SK-N-SH (cell line): ENCODE measurements at places on chromosomes 4 and X.

GRCh38 chrX:10111364-10112148 lies 45.2 kb upstream of the CLCN4 start:
- no peak overlapping the region for H3K27ac ChIP-seq
- H3K4me3 ChIP-seq = no peak overlapping the region
- no peaks in the 10 kb centered on the region for H3K4me1 ChIP-seq
- H3K27me3 ChIP-seq = no peaks in the 10 kb centered on the region; the same call in 1 of the 2 replicates
- no peaks in the 10 kb centered on the region for H3K36me3 ChIP-seq

GRCh38 chr4:140243278-140243753 lies 89.3 kb upstream of the MAML3 start:
- H3K4me3 ChIP-seq = no peak overlapping the region
- H3K27me3 ChIP-seq = no peaks in the 10 kb centered on the region
- H3K36me3 ChIP-seq = no peaks in the 10 kb centered on the region
- H3K4me1 ChIP-seq = peaks cover 53% of the 10 kb centered on the region

DNA sequence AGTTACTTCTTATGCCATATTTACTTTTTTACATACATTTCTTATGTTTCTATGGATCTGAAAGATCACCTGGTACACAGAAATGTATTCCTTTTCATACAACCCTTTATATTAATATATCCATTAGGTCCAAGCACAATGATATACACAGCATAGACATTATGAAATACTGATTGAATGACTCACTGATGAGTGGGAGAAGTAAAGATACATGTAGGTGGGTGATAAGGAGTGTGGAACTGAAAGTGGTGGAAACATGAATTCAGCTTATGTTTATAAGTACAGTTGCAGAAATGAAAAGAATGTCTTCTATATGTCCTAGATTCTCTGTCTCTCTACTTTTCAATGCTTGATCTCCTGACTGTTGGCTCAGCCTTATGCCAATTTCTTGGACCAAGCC lies 87.9 kb downstream of the YIPF7 start:
- H3K36me3 ChIP-seq = no peaks in the 10 kb centered on the region
- H3K27ac ChIP-seq = no peak overlapping the region
- H3K27me3 ChIP-seq = no peaks in the 10 kb centered on the region
- no peak overlapping the region for H3K4me3 ChIP-seq
- H3K4me1 ChIP-seq = no peaks in the 10 kb centered on the region

DNA sequence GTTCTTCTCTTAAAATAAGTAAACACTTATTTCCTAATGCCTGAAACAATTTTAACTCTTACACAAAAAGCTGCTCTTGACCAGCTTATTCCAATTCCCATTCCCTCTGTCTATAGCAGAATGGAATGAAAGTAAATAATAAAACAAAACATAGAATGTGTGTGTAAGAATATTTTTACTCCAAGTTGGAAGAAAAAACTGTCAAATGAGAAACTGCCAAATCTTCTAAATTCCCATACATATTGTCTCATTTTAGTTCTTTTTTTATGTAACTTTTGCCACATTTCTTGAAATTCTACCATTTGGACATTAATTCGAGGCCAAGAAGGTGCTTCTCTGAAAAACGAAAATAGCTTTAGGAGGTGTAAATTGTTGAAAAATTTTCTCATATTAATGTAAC lies 477.1 kb downstream of the FAT4 start:
- DNase-seq = no peak
- peaks cover 3% of the 10 kb centered on the region; the same call in 1 of the 2 replicates for H3K4me1 ChIP-seq
- H3K27ac ChIP-seq = no peak overlapping the region
- no peaks in the 10 kb centered on the region for H3K36me3 ChIP-seq
- H3K4me3 ChIP-seq = no peak overlapping the region
- no peaks in the 10 kb centered on the region for H3K27me3 ChIP-seq

- H3K36me3 ChIP-seq = no peaks in the 10 kb centered on the region
- peak; percentile 91 for DNase-seq
- peak overlapping the region; percentile 87 for H3K27ac ChIP-seq
- H3K4me3 ChIP-seq = peak overlapping the region; percentile 80
- H3K4me1 ChIP-seq = peaks cover 11% of the 10 kb centered on the region
- H3K27me3 ChIP-seq = no peaks in the 10 kb centered on the region
Measured at GRCh38 chr4:70705183-70706043, 16.4 kb upstream of the RUFY3 start.

- H3K27ac ChIP-seq = no peak overlapping the region
- H3K27me3 ChIP-seq = no peaks in the 10 kb centered on the region
- DNase-seq = no peak
- H3K36me3 ChIP-seq = no peaks in the 10 kb centered on the region
Measured at GRCh38 chr4:115927382-115927781, 814.0 kb upstream of the NDST4 start.

DNA sequence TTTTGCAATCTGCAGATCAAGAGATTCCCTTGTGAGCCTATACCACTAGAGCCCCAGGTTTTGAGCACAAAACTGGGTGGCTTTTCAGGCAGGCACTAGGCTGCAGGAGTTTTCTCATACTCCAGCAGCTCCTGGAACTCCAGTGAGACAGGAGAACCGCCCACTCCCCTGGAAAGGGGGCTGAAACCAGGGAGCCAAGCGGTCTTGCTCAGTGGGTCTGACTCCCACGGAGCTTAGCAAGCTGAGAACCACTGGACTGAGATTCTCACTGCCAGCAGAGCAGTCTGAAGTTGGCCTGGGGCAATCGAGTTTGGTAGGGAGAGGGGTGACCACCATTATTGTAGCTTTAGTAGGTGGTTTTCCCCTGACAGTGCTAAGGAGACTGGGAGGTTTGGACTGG lies 313.8 kb upstream of the TEX13C start:
- H3K27me3 ChIP-seq = no peaks in the 10 kb centered on the region
- DNase-seq = no peak
- no peak overlapping the region for H3K4me3 ChIP-seq
- H3K36me3 ChIP-seq = no peaks in the 10 kb centered on the region
- no peak overlapping the region for H3K27ac ChIP-seq
- H3K4me1 ChIP-seq = no peaks in the 10 kb centered on the region

- H3K27ac ChIP-seq = no peak overlapping the region
- H3K4me1 ChIP-seq = no peaks in the 10 kb centered on the region
- DNase-seq = no peak
- no peaks in the 10 kb centered on the region for H3K36me3 ChIP-seq
Measured at GRCh38 chr4:187309456-187309855, 585.8 kb upstream of the FAT1 start.

DNA sequence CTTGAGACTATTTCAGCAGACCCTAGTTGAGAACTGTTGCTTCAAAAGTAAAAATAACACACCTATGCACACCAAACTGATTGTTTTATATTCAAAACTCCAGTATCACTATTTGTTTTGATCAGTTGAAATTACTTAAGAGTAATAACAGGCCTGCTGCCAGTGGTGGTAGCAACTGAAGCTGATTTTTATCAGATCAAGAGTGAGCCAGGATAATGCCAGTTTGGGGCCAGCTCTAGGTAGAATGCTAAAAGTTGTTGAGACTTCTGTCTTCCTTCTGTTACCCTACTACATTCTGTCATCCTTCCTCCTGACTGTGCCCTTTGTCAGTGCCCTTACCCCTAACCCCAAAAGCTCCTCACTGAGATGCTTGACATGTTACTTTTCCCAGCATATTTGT lies 228.7 kb upstream of the SPRY1 start:
- no peaks in the 10 kb centered on the region for H3K27me3 ChIP-seq
- peak overlapping the region; percentile 60; the same call in 1 of the 2 replicates for H3K27ac ChIP-seq
- no peak overlapping the region for H3K4me3 ChIP-seq

GRCh38 chr4:170058826-170059225 lies 30.9 kb downstream of the AADAT start:
- H3K27me3 ChIP-seq = no peaks in the 10 kb centered on the region
- H3K4me3 ChIP-seq = no peak overlapping the region
- no peaks in the 10 kb centered on the region for H3K4me1 ChIP-seq
- peaks cover 54% of the 10 kb centered on the region for H3K36me3 ChIP-seq
- H3K27ac ChIP-seq = no peak overlapping the region
- no peak for DNase-seq

- H3K27ac ChIP-seq = no peak overlapping the region
- DNase-seq = peak; percentile 41
- H3K4me1 ChIP-seq = no peaks in the 10 kb centered on the region
- no peaks in the 10 kb centered on the region for H3K36me3 ChIP-seq
- peaks cover 20% of the 10 kb centered on the region; the same call in 1 of the 2 replicates for H3K27me3 ChIP-seq
Measured at GRCh38 chrX:40496728-40497127, 84.0 kb upstream of the ATP6AP2 start.

DNA sequence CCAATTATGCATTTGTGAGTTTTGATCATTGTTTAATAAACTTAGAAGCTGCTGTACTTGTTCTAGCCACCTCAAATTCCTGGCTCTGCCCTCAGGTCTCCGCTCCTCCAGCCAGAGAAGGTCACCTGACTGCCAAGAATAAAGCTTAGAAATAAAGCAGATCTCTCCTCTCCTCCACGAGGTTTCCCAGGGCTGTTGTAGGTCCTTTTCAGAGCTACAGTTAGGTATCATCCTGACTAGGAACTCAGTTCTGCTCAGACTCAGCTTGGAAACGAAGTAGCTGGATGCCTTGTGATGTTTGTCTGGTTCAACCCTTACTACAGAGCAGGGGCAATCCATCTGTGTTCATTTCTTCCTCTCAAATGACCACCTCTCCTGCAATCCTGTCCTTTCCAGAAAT lies 79.1 kb upstream of the RAPGEF2 start:
- H3K27ac ChIP-seq = no peak overlapping the region
- no peak for DNase-seq
- peaks cover 22% of the 10 kb centered on the region; the same call in 1 of the 2 replicates for H3K4me1 ChIP-seq
- no peaks in the 10 kb centered on the region for H3K27me3 ChIP-seq
- H3K4me3 ChIP-seq = no peak overlapping the region
- no peaks in the 10 kb centered on the region for H3K36me3 ChIP-seq

GRCh38 chr4:87007528-87008446 lies 73.0 kb downstream of the AFF1 start:
- H3K36me3 ChIP-seq = no peaks in the 10 kb centered on the region
- H3K27ac ChIP-seq = peak overlapping the region; percentile 99
- peak overlapping the region; percentile 90 for H3K4me3 ChIP-seq
- H3K27me3 ChIP-seq = no peaks in the 10 kb centered on the region
- peaks cover 11% of the 10 kb centered on the region for H3K4me1 ChIP-seq
- peak; percentile 61 for DNase-seq

GRCh38 chr4:37865450-37865849 lies 25.4 kb upstream of the TBC1D1 start:
- DNase-seq = no peak
- H3K27ac ChIP-seq = no peak overlapping the region
- H3K36me3 ChIP-seq = peaks cover 12% of the 10 kb centered on the region
- H3K4me1 ChIP-seq = no peaks in the 10 kb centered on the region
- H3K27me3 ChIP-seq = no peaks in the 10 kb centered on the region

DNA sequence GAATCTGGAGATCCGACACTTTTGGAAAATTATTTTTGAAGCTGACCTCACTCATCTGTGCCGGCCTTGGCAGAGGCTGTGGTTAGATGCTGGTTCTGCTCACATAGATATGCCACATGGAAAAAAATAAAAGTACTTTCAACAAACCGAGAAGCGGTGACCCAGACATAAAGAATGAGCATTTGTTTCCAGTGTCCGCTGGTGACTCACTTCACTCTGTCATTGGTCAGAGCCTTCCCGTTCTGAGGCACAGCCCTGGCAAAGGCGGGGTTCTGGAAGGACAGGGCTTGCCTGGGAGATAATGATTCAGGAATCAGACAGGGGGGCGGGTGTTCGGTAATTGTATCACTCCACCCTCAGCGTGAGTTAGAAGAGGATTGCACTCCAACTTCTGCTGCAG lies 172.4 kb upstream of the MXRA5 start:
- no peak overlapping the region for H3K4me3 ChIP-seq
- no peak for DNase-seq
- no peaks in the 10 kb centered on the region for H3K36me3 ChIP-seq
- H3K27ac ChIP-seq = no peak overlapping the region
- H3K4me1 ChIP-seq = no peaks in the 10 kb centered on the region

GRCh38 chr4:6502747-6503465 lies 30.5 kb upstream of the PPP2R2C start:
- H3K27me3 ChIP-seq = no peaks in the 10 kb centered on the region
- no peak overlapping the region for H3K4me3 ChIP-seq
- H3K36me3 ChIP-seq = no peaks in the 10 kb centered on the region
- H3K4me1 ChIP-seq = no peaks in the 10 kb centered on the region; the same call in 1 of the 2 replicates
- DNase-seq = no peak

- no peak for DNase-seq
- no peaks in the 10 kb centered on the region for H3K36me3 ChIP-seq
- H3K4me1 ChIP-seq = no peaks in the 10 kb centered on the region
- H3K27me3 ChIP-seq = no peaks in the 10 kb centered on the region
Measured at GRCh38 chr4:158991534-158992155, 111.2 kb upstream of the RAPGEF2 start.

DNA sequence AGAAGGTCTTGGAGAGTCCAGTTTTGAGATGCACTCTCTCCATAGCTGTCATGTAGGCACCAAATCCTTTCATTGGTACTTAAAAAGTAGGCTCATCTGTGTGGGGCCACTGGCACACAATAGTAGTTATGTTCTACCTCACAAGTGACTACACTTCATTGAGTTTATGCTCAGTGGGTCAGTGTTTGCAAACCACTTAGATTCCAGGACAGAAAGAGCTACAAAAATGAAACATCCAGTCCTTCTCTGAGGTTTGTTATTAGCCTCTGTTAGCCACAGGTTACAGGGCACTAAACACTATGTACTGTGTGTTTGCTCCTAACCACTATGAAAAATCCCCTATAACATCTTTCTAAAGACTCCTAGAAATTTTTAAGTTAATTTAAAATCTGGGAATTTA lies 13.8 kb downstream of the RAB28 start:
- H3K27me3 ChIP-seq = no peaks in the 10 kb centered on the region
- no peak overlapping the region for H3K4me3 ChIP-seq
- no peak overlapping the region for H3K27ac ChIP-seq
- no peak for DNase-seq
- peaks cover 9% of the 10 kb centered on the region; the same call in 1 of the 2 replicates for H3K36me3 ChIP-seq
- H3K4me1 ChIP-seq = no peaks in the 10 kb centered on the region

- peaks cover 5% of the 10 kb centered on the region for H3K36me3 ChIP-seq
- no peak overlapping the region for H3K4me3 ChIP-seq
- peaks cover 23% of the 10 kb centered on the region for H3K4me1 ChIP-seq
- DNase-seq = no peak
- H3K27ac ChIP-seq = peak overlapping the region; percentile 92
- H3K27me3 ChIP-seq = no peaks in the 10 kb centered on the region
Measured at GRCh38 chr4:118338981-118339765, 13.6 kb downstream of the PRSS12 start.

DNA sequence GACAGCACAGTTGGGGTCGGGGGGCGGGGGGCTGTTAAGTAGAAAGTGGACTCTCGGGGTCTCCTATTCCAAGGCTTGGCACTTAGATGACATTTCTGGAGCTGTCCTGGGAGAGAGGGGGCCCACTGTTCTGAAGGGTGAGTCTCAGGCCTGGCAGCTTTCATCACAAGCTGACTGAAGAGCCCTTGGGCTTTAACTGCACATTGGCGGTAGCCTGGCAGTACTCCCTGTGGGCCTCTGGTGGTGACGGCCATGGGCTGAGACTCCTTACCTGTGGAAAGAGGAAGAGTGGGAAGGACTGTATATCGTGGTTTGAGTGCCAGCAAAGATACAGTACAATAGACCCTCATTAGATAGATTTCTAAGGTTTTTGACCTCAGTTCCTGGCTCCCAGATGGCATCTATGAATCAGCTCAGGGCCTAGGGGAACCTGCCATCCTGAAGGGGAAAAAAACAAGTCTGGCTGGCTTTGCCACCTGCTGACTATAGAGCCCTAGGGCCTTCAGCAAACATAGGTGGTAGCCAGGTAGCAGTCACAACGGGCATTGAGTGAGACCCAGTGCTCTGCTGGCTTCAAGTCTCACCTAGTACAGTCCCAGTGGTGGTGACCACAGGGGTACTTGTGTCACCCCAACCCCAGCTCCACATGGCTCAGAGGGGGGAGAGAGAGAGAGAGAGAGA lies 87.9 kb downstream of the ANKRD17 start:
- no peaks in the 10 kb centered on the region for H3K27me3 ChIP-seq
- H3K27ac ChIP-seq = no peak overlapping the region
- H3K4me1 ChIP-seq = no peaks in the 10 kb centered on the region
- no peak overlapping the region for H3K4me3 ChIP-seq
- H3K36me3 ChIP-seq = peaks cover 80% of the 10 kb centered on the region
